ENCODE measurements at places on chromosomes 4 and X.

DNA sequence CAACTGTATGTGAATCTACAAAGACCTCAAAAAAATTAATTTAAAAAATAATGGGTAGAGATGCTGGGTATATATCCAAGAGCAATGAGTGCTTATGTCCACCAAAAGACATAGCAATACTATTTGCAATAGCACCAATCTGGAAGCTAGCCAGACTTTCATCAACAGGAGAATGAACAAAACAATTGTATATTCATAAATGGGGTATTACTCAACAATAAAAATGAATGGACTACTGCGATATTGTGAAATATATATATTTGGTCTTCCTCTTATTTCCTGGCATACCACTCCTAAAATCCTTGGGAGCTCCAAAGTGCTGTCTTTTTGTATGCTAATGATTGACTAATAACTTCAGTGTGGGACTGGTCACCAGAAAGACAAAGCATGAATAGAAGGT, 77.5 kb downstream of the MSN start:
- no peak for DNase-seq

GRCh38 chrX:31124536-31124935, 52.7 kb upstream of the FTHL17 start:
- DNase-seq = no peak

DNA sequence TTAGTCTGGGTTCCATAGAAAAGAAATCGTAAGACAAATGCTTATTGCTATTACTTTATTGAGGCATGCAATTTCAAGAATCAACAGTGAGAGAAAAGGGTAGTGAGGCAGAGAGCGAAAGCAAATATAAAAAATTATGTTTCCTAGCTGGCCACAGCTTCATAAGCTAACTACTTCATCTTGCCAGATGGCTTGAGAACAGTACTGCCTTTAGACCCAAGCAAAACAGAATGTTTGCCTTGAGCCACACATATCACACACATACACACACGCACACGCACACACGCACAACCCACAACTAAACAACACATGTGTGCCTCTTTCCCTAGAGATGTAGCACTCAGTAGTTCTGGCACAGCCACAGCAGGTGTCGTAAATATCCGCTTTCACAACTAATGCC, 31.6 kb upstream of the NR0B1 start:
- no peak for DNase-seq

- DNase-seq = no peak
Observed at GRCh38 chr4:78244705-78245485, 187.8 kb downstream of the FRAS1 start.

DNA sequence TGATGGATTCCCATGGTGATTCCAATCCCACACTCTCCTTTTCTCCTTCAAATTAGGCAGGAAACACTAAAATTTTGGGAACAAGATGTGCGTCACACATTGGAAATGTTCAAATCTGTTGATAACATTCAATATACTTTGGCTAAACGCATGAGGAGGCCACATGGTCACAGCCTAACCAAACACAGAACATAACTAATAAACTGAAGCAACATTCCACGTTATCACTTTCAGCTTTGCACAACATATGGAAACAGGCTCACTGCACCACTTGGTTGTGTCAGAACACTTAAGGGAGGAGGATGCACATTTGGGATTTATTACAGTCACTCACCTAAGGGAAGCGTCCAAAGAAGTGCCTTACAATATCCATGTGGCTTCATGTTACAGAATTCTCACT, 4.7 kb downstream of the SH3RF1 start:
- DNase-seq = no peak

- no peak for DNase-seq
Observed at GRCh38 chr4:55661398-55662056, 25.4 kb upstream of the NMU start.

DNA sequence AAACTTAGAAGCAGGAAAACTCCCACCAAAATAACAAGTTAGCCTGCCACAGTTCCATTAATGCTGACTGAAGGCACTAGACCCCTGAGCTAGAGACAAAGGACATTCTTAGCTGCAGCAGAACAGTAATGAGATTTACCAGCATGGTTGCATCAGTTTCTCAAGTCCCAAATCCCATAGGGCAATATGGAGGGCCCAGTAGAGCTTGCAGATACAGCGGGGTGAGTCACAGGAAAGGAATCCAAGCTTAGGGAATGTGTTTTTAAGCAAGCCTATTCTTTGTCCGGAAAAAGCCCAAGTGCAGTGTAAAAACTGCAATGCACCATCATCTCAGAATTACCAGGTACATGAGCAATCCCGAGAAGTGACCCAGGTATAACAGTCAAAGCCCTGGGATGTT, 51.3 kb upstream of the EXOC1L start:
- no peak for DNase-seq

DNA sequence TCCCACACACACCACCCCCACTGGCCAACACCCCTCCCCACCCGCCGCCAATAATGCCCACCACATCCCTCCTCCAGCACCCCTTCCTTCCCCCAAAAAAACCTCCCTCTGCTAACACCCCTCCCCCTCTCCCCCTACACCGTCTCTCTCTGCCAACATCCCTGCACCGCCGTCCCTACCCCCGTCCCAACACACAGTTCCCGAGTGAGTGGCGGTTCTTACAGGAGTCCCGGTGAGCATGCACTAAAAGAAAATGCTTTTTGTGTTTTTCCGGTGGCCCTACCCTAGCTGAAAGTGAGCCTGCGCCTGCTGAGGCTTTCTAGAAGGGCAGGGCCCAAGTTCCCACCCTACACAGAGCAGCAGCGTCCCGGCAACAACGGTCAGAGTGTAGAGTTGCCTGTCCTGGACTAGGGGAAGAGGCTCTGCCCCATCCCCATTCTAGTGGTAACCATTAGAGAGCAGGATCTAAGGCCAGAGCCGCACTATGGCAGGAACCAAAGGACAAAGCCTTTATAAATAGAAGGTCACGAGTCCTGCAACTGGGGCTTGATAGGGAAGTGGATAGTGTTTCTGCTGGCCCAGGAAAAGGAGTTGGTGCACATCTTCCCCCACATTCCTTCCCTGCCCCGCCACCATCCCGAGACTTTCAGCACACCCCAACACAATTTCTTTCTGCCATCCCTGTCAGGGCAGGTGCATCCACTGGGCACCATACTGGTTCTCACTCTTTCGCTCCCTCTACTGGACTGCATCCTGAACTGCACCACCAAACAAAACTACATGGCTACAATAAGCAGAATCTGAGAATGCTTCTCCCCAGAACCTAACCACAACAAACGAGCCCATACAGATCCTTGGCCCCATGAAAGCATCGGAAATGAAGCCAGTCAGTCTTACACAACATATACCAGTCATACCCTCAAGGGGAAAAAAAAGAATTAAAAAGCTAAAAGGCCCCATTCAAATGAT, 78.1 kb upstream of the PAGE3 start:
- DNase-seq = no peak

DNA sequence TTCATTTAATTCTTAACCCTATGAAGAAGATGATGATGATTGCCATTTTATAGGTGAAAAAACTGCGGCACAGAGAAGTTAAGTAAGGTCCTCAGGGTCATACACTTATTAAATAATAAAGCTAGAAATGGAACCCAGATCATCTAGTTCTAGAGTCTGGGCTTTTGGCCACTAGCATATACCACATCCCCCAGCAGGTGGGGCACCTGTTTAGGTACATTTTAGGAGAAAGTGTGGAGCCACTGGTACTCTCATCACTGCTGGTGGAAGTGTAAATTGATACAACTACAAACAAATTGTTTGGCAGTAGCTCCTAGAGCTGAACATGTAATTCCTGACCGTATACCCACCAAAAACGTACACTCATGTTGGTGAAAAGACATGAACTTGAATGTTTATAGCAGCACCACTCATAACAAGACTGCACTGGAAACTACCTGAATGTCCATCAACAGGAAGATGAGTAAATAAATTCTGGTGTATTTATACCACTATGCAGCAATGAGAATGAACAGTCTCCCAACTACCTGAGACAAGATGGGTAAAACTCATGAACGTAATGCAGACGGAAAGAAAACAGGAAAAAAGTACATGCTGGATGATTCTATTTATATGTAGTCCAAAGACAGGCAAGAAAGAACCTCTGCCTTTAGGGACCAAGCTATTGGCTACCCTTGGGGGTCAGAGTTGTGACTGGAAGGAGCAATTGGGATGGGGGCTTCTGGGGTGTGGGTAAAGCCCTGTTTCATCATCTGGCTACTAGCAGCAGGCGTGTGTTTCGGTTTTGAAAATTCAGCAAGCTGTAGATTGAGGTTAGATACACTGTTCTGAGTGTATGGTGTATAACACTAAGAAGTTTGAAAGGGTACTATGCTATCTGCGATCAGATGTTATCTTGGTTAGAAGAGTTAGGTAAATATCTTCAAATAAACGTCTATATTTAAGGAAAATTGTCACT, 72.3 kb upstream of the ADGRG2 start:
- no peak for DNase-seq

GRCh38 chr4:24394041-24394440, 190.3 kb downstream of the DHX15 start:
- no peak for DNase-seq

- DNase-seq = no peak
Observed at GRCh38 chr4:18394656-18395055, 373.1 kb upstream of the LCORL start.

- no peak for DNase-seq
Observed at GRCh38 chr4:112058433-112058832, 86.8 kb upstream of the FAM241A start.
